Trophoblast cell (in vitro differentiated cells and primary cell): ENCODE measurements at places on chromosomes 13 and 19.
A peak's percentile ranks its signal among the peaks of the same experiment; 100 is the strongest.

DNA sequence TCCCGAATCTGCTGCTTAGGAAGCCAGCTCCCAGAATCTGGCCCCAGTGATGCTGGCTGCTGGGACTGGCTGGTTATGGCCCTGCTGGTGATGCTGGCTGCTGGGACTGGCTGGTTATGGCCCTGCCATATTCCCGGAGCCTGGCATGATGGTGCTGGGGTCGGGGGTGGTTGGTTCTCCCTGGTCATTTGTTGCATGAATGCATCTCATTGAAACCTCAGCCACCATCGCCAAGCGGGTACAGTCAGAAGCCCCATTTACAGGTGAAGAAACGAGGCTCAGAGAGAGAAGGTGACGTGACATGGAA is 2.1 kb downstream of the PGLYRP1 start:
- no peak for DNase-seq
- H3K27ac ChIP-seq = no peak overlapping the region
- H3K36me3 ChIP-seq = peaks cover 4% of the 10 kb centered on the region
- H3K4me1 ChIP-seq = peaks cover 8% of the 10 kb centered on the region

GRCh38 chr19:39246951-39247669 is 1.5 kb downstream of the IFNL4 start:
- H3K27ac ChIP-seq = no peak overlapping the region
- no peak overlapping the region for H3K4me3 ChIP-seq
- no peak for DNase-seq
- H3K27me3 ChIP-seq = peaks cover 28% of the 10 kb centered on the region
- H3K36me3 ChIP-seq = no peaks in the 10 kb centered on the region
- H3K4me1 ChIP-seq = peaks cover 3% of the 10 kb centered on the region

DNA sequence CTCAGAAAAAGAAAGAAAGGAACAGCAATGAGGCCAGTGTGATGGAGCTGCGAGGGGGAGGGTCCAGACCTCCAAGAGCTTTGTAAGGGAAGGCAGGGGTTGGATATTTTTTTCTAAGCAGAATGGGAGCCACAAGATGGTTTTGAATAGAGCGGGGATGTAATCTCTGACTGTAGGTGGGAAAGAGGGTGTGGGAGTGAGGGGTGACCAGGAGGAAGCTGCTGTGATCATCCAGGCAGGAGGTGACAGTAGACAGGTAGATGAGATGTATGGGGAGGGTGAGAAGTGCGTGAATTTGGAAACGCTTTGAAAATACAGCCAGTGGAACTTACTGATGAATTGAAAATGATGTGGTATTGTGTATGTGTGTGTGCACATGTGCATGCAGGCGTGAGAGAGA is 7.4 kb downstream of the IFNL2 start:
- no peak for DNase-seq
- H3K4me3 ChIP-seq = no peak overlapping the region
- H3K27me3 ChIP-seq = peaks cover 2% of the 10 kb centered on the region
- H3K27ac ChIP-seq = no peak overlapping the region
- H3K4me1 ChIP-seq = no peaks in the 10 kb centered on the region
- H3K36me3 ChIP-seq = no peaks in the 10 kb centered on the region

GRCh38 chr13:111359237-111359915 is 38.9 kb downstream of the TEX29 start:
- H3K4me3 ChIP-seq = no peak overlapping the region
- no peak for DNase-seq
- no peak overlapping the region for H3K27ac ChIP-seq
- H3K4me1 ChIP-seq = no peaks in the 10 kb centered on the region

- peak; percentile 25 for DNase-seq
- no peaks in the 10 kb centered on the region for H3K4me1 ChIP-seq
- H3K27ac ChIP-seq = no peak overlapping the region
- H3K36me3 ChIP-seq = no peaks in the 10 kb centered on the region
Measured at GRCh38 chr13:100491164-100491842, 97.3 kb downstream of the GGACT start.

DNA sequence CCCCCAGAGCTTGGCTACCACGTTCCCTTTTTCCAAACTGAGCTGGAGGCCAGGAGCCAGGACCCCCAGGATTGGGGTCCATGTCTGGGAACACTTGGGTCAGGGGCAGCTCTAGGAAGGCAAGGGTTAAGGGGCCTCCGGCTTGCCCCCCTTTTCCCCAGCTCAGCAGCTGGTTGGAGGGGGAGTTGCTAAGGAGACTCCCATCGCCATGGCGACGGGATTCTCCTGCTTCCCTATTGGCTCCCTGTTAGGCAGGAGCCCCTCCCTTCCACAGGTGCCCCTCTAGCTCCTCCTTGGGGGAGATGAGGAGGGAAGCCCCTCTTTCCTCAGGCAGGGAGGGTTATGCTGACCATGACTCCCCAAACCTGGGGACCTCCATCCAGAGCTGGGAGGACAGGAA is 33.9 kb downstream of the PDE4A start:
- H3K4me3 ChIP-seq = no peak overlapping the region
- no peak for DNase-seq
- no peaks in the 10 kb centered on the region for H3K4me1 ChIP-seq
- no peaks in the 10 kb centered on the region for H3K27me3 ChIP-seq

GRCh38 chr13:27919934-27920676 is at the start of gene PDX1:
Gene PDX1 (plus strand): TSS chr13:27920000. CDS start chr13:27920139, 139 bp downstream.
- peak; percentile 21 for DNase-seq
- H3K4me1 ChIP-seq = peaks cover 8% of the 10 kb centered on the region
- peaks cover 82% of the 10 kb centered on the region for H3K27me3 ChIP-seq
- H3K27ac ChIP-seq = no peak within 1 kb of the TSS
- H3K36me3 ChIP-seq = no peaks in the 10 kb centered on the region
- H3K4me3 ChIP-seq = no peak within 1 kb of the TSS

DNA sequence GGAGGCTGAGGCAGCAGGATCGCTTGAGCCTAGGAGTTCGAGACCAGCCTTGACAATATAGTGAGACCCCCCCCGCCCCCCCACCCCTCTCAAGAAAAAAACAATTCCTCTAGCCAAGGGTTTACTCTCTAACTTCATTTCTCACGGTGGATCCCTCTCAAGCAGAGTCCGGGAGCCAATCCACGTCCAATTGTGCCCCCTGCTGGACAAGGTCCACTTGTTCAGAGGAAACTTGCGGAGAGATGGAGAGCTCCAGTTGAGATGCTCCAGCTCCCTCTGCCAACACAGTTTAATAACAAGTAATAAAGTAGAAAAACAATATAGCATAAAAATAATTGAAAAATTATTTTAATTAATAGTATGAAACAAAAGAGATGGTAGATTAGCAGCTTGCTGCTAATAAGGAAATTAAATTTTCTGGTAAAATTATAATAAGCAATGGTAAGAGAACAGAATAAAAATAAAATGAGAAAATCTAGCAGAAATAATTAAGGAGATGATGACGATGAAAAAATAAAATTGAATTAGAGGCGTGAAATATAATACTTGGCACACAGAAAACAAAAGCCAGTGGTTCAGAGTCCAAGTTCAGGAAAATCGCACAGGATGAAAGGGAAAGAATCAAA is 14.5 kb upstream of the SIGLEC14 start:
- H3K36me3 ChIP-seq = no peaks in the 10 kb centered on the region
- peaks cover 2% of the 10 kb centered on the region for H3K4me1 ChIP-seq
- DNase-seq = peak; percentile 60
- no peak overlapping the region for H3K4me3 ChIP-seq
- H3K27me3 ChIP-seq = no peaks in the 10 kb centered on the region

- no peak overlapping the region for H3K27ac ChIP-seq
- H3K4me3 ChIP-seq = no peak overlapping the region
- DNase-seq = no peak
- peaks cover 26% of the 10 kb centered on the region for H3K27me3 ChIP-seq
Measured at GRCh38 chr19:50555450-50556281, 12.6 kb downstream of the LRRC4B start.

DNA sequence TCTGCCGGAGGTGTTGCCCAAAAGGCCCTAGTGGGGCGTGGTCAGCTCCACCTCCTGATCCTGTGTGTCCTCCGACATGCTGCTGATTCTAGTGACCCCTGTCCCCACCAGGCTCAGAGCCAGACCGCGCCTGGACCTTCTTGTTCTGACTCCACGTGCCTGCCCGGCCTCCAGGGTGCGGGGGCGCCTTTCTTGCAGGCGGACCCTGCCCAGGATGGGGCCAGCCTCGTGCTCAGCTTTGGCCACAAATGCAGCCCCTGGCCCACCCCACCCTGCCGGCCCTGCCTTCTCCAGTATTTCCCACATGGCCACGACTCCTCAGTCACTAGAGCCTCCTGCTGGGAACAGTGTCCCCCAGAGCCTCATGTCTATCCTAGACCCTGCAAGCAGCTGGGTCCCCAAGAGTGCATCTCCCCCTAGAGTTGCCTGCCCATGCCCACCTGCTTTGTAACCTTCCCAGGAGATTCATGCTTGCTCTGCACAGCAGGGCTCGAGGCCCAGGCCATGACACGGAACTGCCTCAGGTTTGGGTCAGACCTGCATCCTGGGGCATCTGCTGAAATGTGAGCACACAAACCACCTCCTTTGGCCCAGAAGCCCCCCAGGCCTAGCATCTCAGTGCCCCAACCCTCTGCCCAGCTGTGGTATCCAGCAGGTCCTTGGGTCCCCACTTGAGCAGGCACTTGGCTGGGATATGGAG is 27.0 kb downstream of the TMEM161A start:
- no peak overlapping the region for H3K27ac ChIP-seq
- peaks cover under 1% of the 10 kb centered on the region for H3K4me1 ChIP-seq
- no peak overlapping the region for H3K4me3 ChIP-seq
- no peaks in the 10 kb centered on the region for H3K36me3 ChIP-seq

DNA sequence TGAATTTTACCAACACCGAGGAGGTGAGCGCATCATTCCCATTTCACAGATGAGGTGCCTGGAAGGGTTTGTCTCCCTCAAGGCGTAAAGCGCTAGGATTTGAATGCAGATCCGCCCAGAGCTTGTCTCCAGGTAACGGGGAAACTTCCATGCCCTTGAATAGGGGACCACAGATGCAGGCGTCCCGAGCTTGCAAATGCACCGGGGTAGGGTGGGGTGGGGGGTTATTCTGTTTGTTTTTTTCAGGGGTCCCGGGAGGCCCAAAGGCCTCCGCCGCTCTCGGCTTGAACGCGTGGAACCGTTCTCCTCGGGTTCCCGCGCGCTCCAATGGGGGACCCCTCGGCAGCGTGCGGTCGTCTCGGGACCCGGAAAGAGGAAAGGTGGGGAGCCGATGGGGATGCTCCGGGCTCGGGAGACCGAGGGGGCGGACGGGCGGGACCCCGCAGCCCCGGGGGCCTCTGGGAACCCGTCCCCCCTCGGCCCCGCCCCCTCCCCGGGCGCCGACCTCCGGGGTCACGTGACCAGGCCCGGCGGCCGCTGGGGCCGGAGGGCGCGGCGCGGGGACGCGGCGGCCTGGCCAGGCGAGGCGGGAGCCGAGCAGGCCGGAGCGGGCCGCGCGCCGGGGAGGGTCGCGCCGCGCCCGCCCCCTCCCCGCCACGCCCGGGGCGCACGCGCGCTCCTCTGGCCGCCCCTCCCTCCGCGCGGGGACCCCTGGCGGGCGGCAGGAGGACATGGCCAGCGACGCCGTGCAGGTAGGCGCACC is at the start of gene PKN1:
TSS of gene PKN1 (plus strand) at position 516 of the 763 bp plus-strand sequence. CDS start at position 732, 216 bp downstream.
- peaks cover 2% of the 10 kb centered on the region for H3K36me3 ChIP-seq
- H3K4me3 ChIP-seq = peak within 1 kb of the TSS; percentile 74
- peaks cover 16% of the 10 kb centered on the region for H3K4me1 ChIP-seq
- H3K27me3 ChIP-seq = no peaks in the 10 kb centered on the region

GRCh38 chr19:15812060-15812722 is 3.3 kb downstream of the OR10H1 start:
- DNase-seq = no peak
- H3K27me3 ChIP-seq = no peaks in the 10 kb centered on the region
- H3K4me1 ChIP-seq = no peaks in the 10 kb centered on the region
- H3K4me3 ChIP-seq = no peak overlapping the region
- no peaks in the 10 kb centered on the region for H3K36me3 ChIP-seq

DNA sequence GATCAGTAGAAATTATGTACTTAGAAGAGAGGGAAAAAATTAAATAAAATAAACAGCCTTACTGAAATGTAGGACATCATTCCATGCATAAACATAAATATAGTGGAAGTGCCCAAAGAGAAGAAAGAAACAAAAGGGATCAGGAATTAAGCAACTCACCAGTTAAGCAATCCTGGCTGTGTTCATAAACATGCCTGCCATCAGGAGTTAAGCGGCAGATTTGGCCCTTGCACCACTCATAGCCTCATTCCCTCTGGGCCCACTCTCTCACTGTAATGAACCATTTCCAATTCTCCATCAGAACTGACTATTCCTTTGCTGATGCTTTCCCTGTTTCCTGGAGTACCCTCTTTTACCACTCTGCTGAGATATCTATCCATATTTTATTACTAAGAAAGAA is 281.4 kb downstream of the LHFPL6 start:
- no peak overlapping the region for H3K4me3 ChIP-seq
- no peaks in the 10 kb centered on the region for H3K4me1 ChIP-seq
- no peaks in the 10 kb centered on the region for H3K36me3 ChIP-seq
- H3K27ac ChIP-seq = no peak overlapping the region

- peaks cover 8% of the 10 kb centered on the region for H3K36me3 ChIP-seq
- no peak overlapping the region for H3K4me3 ChIP-seq
- no peaks in the 10 kb centered on the region for H3K27me3 ChIP-seq
- no peak overlapping the region for H3K27ac ChIP-seq
Measured at GRCh38 chr13:27667946-27668345, 46.3 kb downstream of the POLR1D start.

GRCh38 chr19:13840305-13841085 is 36.4 kb upstream of the NANOS3 start:
- no peaks in the 10 kb centered on the region for H3K27me3 ChIP-seq
- H3K27ac ChIP-seq = peak overlapping the region; percentile 85
- H3K4me1 ChIP-seq = peaks cover 49% of the 10 kb centered on the region
- peak overlapping the region; percentile 97 for H3K4me3 ChIP-seq
- DNase-seq = peak; percentile 84
- H3K36me3 ChIP-seq = peaks cover 52% of the 10 kb centered on the region

DNA sequence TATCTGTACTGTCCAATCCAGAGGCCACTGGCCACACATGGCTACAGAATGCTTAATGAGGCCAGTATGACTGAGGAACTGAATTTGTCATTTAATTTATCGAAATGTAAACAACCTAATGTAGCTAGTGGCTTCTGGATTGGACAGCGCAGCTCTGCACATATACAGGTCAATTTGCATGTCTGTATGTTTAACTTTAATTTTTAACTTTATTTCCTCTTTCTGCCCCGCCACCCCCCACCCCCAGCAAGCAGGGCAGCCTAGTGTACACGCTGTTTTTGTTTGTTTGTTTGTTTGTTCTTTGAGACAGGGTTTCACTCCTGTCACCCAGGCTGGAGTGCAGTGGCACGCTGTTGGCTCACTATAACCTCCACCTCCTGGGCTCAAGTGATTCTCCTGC is 15.5 kb downstream of the ZSWIM9 start:
- H3K36me3 ChIP-seq = peaks cover 9% of the 10 kb centered on the region
- no peaks in the 10 kb centered on the region for H3K4me1 ChIP-seq

DNA sequence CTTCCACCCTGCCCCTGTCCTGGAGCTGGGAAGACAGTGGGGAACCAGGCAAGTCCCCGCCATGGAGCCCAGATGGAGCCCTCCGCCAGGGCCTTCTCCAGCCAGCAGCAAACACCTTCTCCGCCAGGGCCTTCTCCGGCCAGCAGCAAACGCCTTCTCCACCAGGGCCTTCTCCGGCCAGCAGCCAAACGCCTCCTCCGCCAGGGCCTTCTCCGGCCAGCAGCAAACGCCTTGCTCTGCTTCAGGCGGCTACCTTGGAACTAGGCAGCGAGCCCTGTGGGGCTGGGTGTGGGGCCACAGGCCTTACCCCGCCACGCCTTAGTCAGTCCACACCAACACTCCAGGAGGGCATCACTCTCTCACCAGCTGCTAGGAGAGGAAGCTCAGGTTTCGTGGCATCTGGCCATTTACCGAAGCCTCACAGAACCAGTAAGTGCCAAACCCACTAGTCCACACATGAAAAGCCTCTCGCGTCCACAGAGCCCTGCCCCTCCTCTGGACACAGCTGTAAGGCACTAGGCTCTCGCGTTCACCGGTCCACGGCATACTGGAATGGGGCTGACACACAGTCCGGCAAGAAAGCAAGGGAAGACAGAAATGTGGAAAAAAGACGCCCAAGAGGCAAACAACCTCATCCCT is 41.0 kb downstream of the MLLT1 start:
- no peak overlapping the region for H3K4me3 ChIP-seq
- H3K27ac ChIP-seq = no peak overlapping the region
- H3K27me3 ChIP-seq = no peaks in the 10 kb centered on the region
- peaks cover 15% of the 10 kb centered on the region for H3K4me1 ChIP-seq
